Mesothelial cell of epicardium (in vitro differentiated cells): ENCODE measurements at places on chromosomes 11 and 22.

GRCh38 chr11:34558673-34559072 lies 45.1 kb upstream of the ELF5 start:
- no peak for DNase-seq

GRCh38 chr11:76798671-76799065 lies 15.5 kb downstream of the TSKU start:
- DNase-seq = no peak

GRCh38 chr11:72411623-72412419 lies 22.5 kb downstream of the CLPB start:
- DNase-seq = no peak

DNA sequence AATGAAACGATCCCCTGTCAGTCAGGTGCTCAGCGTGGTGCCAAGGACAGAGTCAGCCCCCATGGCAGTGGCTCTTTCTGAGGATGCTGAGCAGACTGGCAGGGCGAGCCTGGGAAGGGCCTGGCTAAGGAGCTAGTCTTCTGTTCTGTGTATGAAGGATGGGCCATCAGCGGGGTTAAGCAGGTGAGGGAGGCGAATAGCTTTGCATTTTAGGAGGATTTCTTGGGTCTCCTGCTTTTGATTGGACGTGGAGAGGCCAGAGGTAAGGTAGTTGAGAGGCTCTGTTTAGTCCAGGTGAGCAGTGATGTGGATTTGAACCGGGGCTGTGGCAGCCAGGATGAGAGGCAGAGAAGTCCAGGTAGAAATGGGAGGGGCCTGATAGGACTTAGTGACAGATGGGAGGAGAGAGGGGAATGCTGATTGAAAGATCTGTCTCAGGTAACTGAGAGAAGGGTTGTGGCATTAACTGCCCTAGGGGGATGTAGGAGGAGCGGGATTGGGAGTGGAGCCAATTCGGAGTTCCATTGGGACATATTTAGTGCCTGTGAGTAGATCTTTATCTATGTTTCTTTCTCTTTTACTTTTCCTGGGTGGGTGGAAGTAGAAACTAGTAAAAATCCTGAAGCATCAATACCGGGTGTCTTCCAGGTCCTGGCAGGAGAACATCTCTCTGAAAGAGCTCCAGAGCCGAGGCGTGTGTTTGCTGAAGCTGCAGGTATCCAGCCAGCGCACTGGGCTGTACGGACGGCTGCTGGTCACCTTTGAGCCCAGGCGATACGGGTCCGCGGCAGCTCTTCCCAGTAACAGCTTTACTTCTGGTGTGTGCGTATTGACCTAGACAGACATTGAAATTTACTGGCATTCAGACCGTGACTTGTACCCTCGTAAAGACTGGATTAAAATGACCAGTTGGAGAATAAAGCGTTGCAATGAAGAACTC lies 2.0 kb downstream of the IGHMBP2 start:
- no peak for DNase-seq

GRCh38 chr22:38754751-38755154 lies 1.0 kb downstream of the SUN2 start:
- DNase-seq = no peak

DNA sequence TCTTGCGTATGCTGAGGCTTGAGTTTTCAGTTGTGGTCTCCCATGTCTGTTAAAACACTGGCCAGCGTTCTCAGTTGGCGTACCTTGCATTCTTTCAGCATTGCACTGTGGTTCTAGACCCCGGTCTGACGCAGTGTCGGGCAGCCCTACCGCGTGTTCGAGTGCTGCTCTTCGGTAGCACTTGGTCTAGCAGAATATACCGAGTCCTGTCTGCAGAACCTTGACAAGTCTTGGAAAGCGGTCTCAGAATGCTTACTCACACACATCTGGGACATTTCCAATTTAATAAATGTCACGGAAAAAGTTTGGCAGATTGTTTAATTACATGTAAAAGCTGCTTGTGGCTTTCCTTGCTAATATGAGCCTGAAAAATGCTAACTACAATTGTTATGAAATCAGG lies 32.6 kb downstream of the PPFIA1 start:
- DNase-seq = no peak

- no peak for DNase-seq
Observed at GRCh38 chr11:31254415-31254814, 115.1 kb downstream of the DCDC1 start.
